ENCODE measurements at places on chromosomes 7 and 10.

- DNase-seq = no peak
Measured at GRCh38 chr10:99345350-99345749, 16.2 kb downstream of the CNNM1 start.

- DNase-seq = peak; percentile 58
Measured at GRCh38 chr7:157691586-157692459, 355.0 kb downstream of the DNAJB6 start.

DNA sequence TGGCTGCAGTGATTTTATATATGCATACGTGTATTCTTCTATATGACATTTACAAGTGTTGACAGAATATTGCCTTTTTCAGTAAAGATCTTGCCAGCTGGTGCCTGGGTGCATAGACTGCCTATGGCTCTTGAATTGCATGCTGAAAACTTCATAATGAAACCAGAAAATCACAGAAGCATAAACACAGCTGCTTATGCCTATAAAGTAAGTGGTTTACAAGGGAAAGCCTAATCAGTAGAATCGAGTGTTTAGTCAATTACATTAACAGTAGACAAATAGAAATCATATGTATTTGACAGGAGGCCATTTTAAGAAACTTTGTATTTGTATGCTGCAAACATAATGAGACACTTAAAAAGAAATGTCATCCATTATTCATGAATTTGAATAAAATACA, 82.5 kb downstream of the TMEM168 start:
- DNase-seq = peak; percentile 96

GRCh38 chr7:138382862-138383565, 77.0 kb upstream of the TRIM24 start:
- peak; percentile 11 for DNase-seq

DNA sequence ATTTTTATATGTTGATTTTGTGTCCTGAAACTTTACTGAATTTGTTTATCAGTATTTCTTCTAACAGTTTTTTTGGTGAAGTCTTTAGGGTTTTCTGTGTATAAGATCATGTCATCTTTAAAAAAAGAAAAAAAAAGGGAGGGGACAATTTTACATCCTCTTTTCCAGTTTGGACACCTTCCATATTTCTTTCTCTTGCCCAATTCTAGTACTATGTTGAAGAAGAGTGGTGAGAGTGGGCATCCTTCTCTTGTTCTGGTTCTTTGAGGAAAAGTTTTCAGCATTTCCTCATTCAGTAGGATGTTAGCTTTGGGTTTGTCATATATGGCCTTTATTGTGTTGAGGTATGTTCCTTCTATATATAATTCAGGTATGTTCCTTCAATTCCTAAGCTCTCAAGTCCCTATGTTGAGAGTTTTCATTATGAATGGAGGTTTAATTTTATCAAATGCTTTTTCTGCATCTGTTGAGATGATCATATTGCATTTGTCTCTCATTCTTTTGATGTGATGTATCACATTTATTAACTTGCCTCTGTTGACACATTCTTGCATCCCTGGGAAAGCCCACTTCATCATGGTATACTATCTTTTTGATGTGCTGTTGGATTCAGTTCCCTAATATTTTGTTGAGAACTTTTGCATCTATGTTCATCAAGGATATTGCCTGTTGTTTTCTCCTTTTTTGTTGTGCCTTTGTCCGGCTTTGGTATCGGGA, 12.1 kb downstream of the TAS2R40 start:
- DNase-seq = no peak

DNA sequence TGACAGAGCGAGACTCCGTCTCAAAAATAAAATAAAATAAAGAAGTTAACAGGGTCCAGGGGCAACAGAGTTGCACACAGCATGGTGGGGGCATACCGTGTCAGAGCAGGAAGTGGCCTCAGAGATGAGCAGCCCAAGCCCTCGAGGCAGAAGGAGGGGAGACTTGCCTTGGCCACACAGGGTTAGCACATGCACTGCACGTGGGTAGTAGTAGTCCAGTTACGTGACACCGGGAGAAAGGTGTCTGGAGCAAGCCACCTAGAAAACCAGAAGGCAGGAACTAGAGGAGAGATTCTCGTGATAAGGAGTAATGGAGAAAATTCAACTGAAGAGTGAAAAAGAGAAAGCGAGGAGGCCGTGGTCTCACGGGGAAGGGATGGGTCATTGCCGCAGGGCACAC, 9.8 kb upstream of the DENND2A start:
- DNase-seq = no peak

- DNase-seq = no peak
Measured at GRCh38 chr7:100208911-100209408, 10.8 kb upstream of the PVRIG start.

DNA sequence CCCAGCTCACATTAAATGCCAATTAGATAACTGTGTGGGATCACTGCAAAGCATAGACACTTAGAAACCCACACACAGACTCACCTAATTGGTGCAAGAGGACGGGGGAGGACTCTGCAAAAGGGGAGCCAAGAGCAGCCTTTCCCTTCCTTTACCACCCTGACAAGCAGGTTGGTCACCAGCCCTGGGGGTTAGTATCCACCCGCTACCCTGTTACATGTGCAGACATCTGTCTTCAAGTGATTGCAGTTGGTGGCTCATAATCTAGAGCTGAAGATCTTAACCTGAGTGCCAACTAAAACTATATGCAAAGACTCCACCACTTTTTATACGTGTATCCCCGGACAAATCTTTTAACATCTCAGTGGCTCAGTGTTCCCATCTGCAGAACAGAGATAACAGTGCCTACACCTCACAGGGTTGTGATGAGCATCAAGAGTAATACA, 56.9 kb downstream of the SORBS1 start:
- DNase-seq = no peak

DNA sequence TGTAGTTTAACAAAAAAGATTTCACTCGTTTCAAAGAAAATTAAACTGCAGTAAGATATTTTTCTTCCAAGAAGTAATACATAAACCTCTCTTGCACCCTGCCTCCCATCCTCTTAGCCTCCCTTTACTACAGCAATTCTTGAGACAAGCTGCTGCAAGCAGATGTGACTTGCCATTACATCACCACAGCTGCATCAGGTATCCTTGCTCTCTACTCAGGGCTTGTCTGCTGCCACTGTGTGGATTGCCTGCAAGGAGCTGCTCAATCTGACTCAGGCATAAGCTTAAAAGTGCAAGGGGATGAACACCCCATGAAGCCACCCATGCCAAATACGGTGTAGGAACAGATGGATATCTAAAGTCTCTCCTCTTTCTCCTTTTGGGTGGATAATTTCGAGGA, 609.9 kb downstream of the DNAJB9 start:
- DNase-seq = no peak

- no peak for DNase-seq
Measured at GRCh38 chr7:75626954-75627353, 111.8 kb downstream of the HIP1 start.

DNA sequence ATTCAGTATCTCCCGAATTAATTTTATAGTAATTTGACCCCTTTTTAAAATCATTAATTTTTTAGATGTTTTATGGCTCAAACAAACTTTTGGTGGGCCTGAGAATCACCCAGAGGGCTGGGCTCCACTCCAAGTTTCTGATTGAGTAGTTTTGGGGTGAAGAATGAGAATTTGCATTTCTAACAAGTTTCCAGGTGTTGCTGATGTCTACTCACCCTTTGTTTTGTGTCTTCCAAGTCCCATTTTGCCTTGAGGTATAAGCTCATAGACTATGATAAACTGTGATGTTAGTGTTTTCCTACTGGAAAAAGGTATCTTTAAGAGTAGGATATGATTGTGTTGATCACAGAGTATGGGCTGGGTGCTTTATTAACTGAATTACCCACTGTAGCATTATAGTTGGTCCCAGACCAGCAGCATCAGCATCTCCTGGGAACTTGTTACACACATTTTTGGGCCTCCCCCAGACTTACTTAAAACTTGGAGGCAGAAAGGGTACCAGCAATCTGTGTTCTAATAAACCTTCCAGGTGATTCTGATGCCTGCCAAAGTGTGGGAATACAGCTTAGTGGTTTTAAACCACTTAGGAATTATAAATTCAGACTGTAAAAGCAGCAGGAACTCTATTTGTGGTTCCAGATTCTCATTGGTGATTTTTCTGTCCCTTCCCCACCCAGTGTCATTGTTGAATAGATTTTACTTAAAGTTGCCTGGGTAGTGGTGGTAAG, 19.1 kb downstream of the ZNRF2 start:
- DNase-seq = no peak

DNA sequence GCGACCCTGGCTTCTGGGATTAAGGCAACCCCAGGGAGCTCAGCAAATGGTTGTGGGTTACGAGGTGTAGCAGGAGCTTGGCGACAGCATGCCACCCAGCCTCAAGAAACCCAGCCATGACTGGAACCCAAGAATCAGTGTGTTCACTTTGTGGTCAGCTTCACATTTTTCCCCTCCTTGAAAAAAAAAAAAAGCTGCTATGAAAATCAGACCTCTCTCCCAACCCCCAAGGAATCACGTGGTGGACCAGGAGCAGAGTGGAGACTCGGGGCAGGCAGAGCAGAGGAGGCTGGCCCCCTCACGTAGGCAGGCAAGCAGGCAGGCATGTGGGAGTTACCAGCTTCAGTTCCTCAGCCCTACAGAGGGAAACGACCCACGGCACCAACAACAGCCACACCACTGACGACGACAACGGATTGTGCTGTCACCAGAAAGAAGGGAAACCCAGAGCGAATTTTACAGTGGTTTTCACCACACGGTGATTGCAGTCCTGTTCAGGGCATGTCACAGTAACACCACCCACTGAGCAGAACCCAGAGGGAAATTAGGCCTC, 203.4 kb downstream of the SLC25A13 start:
- DNase-seq = no peak

DNA sequence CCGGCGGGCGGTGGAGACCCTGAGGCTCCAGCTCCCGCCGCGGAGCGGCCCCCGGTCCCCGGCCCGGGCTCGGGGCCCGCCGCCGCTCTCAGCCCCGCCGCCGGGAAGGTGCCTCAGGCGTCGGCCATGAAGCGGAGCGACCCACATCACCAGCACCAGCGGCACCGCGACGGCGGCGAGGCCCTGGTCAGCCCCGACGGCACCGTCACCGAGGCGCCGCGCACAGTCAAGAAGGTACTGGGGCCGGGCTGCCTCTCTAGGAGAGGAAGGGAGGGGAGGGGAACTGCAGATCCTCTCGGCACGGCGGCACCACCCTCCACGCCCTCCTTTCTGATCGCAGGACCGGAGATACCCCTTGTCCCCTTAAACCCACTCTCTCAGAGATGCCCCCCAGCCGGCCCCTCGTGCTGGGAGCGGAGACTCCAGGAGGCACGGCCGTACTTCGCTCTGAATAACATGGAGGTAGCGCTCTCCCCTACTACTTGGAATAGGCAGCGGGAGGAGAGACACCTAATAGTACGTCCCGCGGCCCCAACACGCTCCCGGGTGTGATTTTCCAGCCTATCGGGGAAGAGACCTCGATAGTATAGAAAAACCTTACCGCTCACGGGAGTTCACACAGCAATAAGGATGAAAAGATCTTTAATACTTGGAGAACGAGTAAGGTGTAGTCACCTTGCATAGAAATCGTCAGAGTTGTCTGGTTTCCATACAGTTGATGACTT, 538 bp downstream of the AHCYL2 start:
- peak; percentile 44 for DNase-seq

DNA sequence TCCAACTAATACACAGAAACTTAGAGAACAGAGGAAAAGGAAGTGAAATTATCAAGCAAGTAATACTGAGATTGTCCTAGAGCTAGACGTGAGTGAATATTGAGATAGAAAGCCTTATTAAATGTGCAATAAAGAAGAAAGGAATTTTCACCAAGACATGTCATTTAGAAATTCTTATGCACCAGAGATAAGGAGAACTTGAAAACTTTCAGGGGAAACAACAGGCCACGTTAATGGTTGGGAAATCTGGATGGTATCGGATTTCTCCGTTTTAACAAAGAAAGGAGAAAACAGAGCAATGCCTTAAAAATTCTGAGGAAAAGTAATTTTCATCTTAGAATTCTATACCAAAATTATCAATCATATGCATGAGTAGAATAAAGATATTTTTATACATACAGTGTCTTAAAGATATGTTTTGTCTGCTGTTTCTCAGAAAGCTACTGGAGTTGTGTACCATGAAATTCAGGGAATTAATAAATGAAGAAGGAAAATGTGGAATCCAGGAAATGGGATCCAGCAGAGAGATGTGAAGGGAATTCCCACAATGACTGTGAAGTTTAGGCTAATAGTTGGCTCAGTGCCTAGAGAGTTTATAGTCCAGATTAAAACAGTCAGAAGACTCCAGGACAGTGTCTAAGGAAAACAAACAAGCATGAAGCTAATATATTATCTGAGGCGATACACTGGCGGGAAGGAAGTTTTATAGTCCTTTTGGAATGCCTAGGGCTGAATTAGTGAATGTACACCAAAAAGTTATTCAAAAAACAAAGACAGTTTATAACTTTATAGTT, 159.5 kb downstream of the PPP1R9A start:
- DNase-seq = no peak

- no peak for DNase-seq
Measured at GRCh38 chr7:2738766-2739549, 51.0 kb downstream of the AMZ1 start.

- DNase-seq = no peak
Measured at GRCh38 chr7:149772956-149773434, 393 bp downstream of the ZNF467 start.

DNA sequence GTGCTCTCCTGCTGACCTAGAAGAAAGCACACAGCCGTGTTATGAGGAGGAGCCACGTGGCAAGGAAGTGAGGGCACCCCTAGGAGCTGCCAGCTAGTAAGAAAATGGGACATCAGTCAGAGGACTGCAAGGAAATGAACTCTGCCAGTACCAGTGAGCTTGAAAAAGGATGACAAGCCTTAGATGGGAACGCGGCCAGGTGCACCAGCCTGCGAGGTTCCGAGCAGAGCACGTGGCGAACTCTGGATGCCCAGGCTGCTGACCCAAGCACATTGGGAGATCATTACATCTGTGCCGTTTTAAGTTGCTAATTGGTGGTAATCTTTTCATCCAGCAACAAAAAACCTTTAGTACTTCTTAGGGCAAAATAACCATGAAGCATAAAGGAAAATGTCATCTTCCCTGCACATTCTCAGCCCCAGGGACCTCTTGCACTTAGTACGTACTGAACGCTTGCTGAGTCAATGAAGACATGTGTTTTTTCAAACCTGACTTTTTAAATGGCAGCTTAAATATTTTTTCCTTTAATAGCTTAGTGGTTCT, 69.4 kb downstream of the AMZ1 start:
- peak; percentile 46 for DNase-seq

- peak; percentile 95 for DNase-seq
Measured at GRCh38 chr7:114110666-114111065, 191.9 kb upstream of the PPP1R3A start.

GRCh38 chr7:105261689-105262088, 127.0 kb downstream of the SRPK2 start:
- no peak for DNase-seq

- DNase-seq = peak; percentile 28
Measured at GRCh38 chr10:132575320-132576201, 38.0 kb downstream of the INPP5A start.

Data from brain (organoid and tissue), 16 donors.